ENCODE measurements at places on chromosomes 4 and X.

DNA sequence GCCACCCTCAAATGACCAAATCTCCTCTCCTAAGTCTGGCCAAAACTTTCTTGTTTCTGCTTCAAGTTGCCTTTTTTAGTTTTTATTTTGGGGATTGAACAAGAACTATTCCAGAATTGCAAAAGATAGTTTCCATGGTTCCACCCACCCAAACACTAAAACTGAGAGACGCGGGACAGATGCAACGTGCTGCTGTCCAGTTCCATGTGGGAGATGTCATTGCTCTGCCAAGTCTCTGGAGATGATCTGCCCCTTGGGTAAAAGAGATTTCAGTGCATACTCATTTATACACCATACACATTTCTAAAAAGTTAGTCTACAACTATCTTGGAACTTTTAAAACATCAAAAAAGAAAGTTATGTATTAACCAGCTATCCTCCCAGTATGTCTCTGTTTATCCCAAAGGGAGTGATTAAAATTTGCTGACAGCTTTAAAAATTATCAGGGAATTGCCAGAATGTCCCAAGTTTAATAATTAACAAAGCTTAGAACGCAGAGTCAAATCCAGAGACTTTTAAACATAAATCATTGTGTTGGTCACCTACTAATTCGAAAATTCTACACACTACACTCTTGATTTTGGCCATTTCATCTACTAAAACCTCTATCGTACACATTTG, 3.2 kb downstream of the MAOB start:
- DNase-seq: no peak

DNA sequence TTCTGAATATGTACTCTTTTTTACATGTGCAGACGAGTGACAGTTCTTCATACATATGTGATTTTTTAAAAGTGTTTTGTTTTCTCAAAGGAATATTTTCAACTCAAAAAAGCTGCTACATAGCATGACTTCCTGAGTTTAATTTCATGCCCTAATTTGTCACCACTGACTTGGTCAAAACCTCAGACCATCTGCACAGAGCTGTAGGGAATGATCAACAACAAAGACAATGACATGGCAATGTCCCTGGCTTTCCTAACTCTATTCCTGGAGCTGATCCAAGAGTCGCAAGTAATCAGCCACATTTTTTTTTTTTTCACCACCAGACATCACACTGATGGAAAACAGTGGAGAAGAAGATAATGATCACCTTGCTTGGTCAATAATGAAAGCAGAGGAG, 97.7 kb downstream of the TMA16 start:
- DNase-seq: no peak

DNA sequence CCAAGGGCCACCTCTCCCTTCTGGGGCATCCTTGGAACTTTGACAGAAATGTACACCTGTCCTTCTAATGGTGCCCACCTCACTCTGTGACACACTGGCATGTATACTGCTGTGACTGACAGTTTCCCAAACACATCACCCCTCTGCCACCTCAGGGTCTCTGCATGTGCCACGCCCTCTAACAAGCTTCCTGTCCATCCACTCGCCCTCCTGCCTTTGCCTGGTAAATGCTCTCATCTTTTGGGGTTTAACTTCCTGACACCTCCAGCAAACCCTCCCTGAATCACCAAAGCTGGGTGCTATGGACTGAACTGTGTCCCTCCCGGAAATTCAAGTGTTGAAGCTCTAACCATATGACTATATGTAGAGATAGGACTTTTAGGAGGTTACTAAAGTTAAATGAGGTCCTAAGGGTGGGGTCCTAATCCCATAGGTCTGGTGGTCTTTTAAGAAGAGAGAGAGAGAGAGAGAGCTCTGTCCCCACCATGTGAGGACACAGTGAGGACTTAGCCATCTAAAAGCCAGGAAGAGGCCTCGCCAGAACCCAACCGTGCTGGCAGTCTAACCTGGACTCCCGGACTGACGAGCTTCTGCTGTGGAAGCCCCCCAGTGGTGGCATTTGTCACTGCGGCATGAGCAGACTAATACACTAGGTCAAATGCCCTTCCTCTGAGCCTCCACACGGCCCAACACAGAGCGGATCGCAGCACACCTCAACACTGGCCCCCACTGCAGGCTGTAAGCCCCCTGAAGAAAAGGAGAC, 95.6 kb downstream of the AFAP1 start:
- DNase-seq: peak; percentile 90

DNA sequence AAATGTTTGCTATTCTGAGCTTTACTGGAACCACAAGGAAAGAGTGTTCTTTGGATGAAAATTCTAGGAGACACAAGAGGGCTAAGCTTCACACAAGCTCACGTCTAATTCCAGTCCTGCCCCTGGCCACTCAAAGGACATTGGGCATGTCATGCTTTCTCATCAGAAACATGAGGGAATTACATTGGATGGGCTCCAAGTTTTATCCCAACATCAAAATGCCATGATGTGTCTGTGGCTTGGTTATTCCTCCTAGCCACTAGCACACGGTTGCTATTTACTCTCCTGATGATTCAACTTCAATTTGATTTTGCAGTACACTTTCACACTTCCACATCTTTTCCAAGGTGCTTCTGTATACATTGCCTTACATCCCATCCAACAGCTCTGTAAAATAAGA, 149.6 kb upstream of the FAM9B start:
- no peak for DNase-seq

- no peak for DNase-seq
Observed at GRCh38 chrX:23945206-23945605, 37.4 kb downstream of the CXorf58 start.

DNA sequence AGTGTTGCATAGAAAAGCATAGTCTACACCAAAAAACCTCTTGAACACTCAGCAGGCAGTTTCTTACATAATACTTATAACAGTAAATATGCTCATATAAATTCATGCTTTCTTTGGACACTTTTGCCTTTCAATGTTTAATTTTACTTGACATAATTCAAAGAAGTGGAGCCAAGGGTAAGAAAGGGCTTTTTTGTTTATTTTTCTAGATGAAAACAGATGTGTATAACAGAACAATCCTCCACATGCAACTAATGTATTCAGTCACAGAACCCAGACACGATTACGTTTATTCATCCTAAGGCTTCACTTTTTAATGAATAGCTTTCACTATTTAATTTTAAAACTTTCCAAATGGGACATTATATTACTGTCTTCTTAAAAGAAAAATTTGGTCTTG, 58.0 kb upstream of the PTPN13 start:
- DNase-seq: no peak

Data from BE2C (cell line).